Left colon (tissue), 2 donors: ENCODE measurements at places on chromosomes 6 and 20. TPM values are rescaled to one million over a fixed set of nuclear protein-coding genes. Genes with fewer than 3 reads are reported as not detected.

TGM2 gene
- 26.9 TPM for total RNA-seq

TENT5A gene
- total RNA-seq: 26.3 TPM

CGA gene
- total RNA-seq: not detected

PSMB1 gene
- total RNA-seq: 118 TPM

CCDC170 gene
- total RNA-seq: 1.7 TPM

DNA sequence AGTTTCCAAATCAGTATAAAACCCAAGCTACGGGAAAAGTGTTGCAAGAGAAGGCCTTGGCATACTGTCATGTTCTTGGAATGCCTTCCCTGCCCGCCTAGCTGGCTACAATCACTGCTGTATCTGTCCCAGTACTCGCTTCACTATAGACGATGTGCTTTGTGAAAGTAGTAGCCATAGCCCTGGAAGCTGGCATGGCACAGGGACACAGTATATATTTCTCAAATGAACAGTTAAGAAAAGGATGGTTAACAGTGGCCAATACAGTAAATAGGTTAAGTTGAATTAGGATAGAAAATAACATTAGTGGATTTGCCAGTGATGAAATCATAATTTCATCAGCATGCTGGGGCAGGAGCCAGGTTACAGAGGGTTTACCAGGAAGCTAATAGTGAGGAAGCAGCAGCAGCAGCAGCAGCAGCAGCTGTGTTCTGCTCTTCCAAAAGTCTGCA is 499.3 kb downstream of the CDKAL1 start:
- no peak for DNase-seq

DNA sequence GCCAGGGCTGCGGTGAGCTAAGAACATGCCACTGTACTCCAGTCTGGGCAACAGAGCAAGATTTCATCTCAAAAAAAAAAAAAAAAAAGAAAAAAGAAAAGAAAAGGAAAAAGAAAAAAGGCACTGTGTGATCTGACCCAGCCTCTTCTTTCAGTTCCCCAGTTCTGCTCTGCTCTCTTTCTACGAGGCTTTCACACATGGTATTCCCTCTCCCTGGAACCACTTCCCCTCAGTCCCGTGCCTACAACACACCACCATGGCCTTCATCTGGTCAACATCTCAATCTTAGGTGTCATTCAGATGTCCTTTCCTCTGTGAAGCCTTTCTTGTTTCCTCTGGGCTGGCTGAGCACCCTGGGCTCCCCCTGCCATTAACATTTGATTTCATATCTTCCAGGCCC is 2.3 kb upstream of the DSN1 start:
- no peak for DNase-seq

DNA sequence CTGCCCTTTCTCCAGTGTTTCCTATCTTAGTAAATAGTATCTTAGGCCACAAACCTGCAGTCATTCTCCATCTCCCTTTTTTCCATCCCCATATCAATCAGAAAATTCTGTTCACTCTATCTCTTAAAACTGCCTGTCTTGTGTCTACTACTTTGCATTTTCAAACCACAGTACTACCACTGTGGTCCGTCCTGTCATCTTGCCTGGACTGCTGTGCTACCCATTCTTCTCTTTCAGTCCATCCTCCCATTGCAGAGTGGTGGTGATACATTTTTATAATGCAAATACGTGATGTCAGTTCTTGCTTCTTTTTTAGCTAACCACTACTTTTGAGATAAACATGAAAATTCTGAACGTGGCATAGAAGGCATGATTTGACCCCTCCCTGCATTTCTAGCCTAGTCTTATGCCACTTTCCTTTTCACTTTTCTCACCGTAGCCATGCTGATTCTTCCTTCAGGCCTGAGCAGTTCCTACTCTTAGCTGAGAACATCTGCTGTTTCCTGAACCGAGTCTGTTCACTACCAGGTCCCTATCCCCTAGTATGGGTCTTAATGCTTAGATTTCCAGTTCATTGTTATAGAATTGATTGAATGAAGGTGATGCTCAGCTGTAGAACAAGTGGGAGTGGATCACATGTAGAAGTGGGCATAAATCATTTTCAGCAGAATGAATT is 13.8 kb downstream of the TBPL1 start:
- DNase-seq: no peak

- no peak for DNase-seq
These were observed 70.0 kb upstream of the CD2AP start for GRCh38 chr6:47407300-47408281.
